Globus pallidus (tissue), 1 donor: ENCODE measurements at places on chromosomes 7 and 10.

GRCh38 chr10:116049974-116050304 is 223.1 kb downstream of the GFRA1 start:
- no peak for DNase-seq

GRCh38 chr7:134140889-134141867 is 14.0 kb downstream of the LRGUK start:
- peak; percentile 73 for DNase-seq

DNA sequence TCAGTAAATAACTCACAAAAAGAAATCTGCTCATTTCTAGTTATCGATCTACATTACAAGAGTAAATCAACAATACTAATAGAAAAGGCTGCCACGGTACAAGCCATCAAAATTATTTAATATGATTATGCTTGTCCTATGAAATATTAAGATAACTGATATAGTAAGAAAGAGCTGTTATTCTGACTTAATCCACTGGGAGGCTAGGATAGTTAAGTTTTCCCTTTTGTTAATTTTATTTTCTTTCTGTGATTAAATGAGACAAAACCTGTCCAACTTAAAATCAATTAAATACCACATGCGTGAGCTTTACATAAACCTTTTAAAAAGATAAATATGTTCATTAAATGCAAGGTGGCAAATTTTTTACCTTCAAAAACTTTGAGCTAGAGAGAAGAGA is 114.8 kb downstream of the LMBR1 start:
- no peak for DNase-seq

DNA sequence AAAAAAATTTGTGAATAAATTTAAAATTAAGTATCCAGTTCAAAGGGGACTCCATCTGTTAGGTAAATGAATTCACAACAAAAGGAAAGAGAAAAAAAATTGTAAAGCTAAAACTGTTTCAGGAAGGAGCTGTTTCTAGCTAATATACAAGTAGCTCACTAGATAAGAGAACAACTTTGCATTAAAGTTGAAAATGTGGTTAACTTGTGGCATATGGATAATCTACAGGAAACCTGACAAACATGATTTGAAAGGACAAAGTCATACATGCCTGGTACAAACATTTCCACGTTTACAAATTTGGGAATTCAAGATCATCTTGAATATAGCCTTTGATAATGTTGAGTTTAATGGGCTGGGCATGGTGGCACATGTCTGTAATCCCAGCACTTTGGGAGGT is 8.9 kb downstream of the NT5C3A start:
- DNase-seq = no peak

DNA sequence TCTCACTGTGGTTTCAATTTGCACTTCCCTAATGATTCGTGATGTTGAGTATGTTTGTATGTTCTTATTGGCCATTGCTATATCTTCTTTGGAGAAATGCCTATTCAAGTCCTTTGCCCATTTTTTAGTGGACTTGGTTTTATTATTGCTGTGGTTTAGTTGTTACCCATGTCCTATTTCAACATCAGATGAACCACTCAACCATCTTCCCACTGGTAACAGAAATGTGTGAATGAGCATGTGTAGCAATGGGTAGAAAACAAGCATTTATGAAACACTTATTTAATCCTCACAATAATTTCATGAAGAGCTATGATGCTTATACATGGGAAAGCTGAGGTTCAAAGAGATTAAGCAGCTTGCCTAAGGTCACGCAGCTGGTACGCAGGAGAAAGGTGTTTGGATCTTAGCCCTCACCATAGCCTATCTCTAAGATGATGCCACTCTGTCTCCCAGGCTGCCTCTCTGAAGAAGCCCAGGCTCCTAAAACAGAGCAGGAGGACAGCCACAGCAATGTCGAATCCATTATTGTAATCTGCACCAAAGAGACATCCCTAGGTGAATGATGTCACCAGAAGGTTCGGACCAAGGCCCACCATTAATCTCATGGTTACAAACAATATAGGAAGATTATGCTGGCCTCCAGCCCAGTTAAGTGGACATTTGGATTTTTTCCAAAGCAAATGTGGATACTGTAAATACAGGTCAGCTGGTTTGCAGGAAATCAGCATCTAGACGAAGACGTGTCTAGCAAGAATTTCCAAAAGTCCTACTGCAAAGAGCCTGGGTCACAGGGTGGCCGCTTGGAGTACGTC is 447.6 kb upstream of the ZMIZ1 start:
- DNase-seq = no peak

DNA sequence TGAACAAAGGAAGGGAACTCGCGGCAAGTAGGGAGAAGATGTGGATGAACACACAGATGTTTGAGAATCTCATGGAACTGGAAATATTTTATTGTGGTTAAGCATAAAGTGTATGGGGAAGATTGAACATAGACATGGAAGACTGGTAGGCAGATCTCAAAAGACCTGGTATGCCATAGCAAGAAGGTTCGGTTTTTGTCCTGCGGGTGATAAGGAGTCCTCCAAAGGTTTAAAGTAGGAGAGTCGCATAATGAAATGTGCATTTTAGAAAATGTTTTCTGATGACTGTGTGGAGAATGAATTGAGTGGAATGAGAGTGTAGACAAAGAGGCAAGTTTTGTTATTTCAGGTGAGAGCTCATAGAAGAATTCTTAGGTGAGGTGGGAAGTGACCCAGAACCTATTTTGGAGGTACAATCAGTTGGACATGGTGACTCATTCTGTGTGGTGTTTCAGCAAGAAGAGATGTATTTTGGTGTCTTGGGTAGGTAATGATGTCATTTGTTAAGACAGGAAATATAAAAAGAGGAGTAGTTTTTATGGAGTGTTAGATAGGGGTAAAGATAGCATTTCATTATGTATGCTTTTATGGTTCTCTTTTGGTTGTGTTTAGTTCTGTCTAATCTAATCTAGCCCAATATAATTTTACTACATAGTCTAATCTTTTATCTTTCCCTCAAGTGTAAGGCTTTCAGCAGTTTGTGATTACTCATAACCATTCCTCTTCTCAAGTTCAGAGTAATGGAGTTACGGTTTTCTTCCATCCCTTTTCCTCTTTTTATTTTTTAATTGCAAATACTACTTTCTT is 239.2 kb downstream of the EXOC4 start:
- no peak for DNase-seq

DNA sequence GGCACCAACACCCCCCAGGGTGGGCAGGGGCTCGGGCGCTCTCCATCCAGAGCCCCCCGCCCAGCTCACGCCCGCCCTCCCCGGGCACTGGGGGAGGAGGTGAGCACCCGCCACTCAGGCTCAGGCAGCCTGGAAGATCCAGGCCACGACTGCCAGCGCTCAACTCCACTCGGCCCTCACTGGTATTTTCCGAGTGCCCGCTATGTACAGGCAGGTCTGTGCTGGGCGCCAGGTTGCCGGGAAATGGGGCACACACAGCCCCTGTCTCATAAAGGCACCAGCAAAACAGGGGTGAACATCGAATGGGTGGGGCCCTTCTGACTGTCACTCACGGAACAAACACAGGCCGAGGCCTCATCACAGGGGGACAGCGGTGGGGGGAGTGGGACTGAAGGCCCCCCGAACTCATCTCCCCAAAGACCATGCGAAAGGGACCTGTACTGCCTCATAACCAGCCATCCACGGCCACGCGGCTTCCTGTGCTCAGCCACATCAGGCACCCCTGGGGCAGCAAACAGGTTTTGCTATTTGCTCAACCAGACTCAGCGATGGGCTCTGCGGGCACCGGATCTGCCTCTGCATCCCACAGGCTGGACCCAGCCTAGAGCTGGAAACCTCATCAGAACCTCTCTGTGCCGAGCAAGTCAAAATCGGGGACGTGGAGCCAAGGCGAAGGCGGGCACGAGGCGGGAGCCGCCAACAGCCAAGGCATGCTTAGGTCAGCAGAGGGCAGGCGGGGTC is 98.7 kb upstream of the DNAAF5 start:
- DNase-seq = no peak

DNA sequence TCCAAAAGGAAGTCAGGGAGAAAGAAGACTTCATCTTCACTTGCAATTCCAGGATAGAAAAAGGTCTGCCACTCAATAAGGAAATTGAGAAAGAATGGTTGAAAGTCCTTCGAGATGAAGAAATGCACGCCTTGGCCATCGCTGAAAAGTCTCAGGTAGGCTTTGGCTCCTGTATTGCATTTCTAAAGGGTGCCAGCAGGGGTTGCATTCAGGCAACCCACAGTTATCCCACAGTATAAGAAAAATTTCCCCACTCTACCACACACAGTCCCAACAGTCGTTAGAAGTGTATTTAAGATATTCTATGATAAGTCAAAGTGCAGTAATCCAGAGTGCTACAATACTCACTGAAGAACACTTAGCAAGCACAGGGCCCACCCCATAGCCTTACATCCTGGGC is 93.4 kb upstream of the FGL2 start:
- no peak for DNase-seq

DNA sequence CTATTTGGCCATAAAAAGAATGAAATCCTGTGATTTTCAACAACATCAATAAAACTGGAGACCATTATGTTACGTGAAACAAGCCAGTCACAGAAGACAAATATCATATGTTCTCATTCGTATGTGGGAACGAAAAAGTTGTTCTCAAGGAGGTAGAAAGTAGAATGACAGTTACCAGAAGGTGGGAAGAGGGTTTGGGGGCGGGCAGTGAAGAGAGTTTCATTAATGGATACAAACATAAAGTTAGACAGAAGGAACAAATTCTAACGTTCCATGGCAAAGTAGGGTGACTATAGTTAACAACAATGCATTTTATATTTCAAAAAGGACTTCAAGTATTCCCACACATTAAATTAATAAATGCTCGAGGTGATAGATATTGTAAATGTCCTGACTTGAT is 97.4 kb downstream of the ZPBP start:
- no peak for DNase-seq

GRCh38 chr7:106868364-106868763 is 3.3 kb downstream of the PIK3CG start:
- no peak for DNase-seq

DNA sequence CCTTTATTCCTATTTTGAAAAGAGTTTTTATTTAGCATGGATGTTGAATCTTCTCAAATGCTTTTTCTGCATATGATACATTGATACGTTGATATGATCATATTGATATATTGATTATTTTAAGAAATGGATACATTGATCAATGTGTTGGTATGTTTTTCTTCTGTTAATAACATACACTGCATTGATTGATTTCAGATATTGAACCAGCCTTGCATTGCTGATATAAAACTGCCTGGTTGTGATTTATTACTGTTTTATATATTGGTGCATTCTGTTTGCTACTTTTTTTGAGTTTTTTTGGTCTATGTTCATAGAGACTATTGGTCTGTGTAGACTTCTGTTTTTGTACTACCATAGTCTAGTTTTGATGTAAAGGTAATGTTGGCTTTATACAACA is 26.8 kb upstream of the RABGEF1 start:
- DNase-seq = no peak

DNA sequence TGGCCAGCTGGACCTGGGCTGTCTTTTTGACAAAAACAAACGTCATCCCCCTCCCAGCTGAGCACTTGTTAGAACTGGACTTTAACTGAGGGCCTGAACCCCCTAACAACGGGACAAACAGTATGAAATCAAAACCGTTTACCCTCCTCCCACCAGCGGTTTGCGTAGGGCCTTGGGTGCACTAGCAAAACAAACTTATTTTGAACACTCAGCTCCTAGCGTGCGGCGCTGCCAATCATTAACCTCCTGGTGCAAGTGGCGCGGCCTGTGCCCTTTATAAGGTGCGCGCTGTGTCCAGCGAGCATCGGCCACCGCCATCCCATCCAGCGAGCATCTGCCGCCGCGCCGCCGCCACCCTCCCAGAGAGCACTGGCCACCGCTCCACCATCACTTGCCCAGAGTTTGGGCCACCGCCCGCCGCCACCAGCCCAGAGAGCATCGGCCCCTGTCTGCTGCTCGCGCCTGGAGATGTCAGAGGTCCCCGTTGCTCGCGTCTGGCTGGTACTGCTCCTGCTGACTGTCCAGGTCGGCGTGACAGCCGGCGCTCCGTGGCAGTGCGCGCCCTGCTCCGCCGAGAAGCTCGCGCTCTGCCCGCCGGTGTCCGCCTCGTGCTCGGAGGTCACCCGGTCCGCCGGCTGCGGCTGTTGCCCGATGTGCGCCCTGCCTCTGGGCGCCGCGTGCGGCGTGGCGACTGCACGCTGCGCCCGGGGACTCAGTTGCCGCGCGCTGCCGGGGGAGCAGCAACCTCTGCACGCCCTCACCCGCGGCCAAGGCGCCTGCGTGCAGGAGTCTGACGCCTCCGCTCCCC is at the start of gene IGFBP1:
Gene IGFBP1, plus strand, starts transcription at position 304 of the 808 bp plus-strand sequence. Its CDS starts 165 bp downstream, at position 469.
- no peak for DNase-seq

DNA sequence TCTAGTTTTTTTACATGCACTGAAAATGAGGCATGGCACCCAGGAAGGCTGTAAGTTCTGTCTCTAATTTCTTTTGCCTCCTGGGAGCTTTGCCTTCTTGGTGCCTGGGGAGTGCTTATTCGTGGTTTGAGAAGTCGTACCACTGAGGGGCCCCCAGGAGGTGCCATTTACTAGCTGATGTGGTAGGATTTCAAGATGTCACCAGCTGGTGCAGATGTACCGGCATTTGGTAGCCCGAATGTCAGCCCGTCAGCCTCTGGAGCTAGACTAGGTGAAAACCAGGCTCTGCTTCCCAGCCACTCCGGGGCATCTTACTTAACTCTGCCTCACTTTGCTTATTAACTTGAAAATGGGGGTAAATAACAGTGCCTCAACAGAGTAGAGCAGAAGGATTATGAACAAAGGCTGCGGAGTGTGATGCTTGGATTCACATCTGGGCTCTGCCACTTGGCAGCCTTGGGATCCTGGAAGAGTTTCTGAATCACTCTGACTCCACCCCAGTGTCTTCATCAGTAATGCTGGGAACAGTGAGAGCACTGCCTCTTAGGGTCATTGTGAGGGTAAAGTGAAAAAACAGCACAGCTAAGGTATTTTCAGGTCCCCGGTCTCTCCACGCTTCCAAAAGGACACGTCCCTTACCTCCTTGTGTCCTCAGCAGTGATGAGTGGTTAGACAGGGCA is 31.4 kb upstream of the BTBD16 start:
- DNase-seq = no peak

- DNase-seq = no peak
Observed at GRCh38 chr7:88299126-88299525, 7.6 kb downstream of the STEAP4 start.

- DNase-seq = no peak
Observed at GRCh38 chr10:59266321-59266720, 89.9 kb downstream of the PHYHIPL start.

GRCh38 chr7:20021066-20021465 is 196.1 kb downstream of the MACC1 start:
- DNase-seq = no peak

DNA sequence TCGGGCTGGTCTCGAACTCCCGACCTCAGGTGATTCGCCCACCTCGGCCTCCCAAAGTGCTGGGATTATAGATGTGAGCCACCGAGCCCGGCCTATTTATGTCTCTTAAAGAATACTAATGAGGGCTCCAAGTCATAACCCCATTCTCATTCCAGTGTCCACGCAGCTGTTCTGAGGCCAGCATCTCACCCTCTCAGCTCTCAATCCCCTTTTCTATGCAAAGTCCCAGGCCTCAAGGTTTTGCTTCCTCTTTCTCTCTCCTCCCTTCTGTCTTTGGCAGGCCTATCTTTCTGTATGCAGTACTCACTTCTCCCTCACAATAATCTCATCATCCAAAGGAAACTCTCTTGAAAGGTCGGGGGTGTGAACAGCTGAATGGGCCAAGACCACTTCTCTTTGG is 28.0 kb upstream of the VSIR start:
- DNase-seq = no peak
